Aorta (tissue), 5 donors: ENCODE measurements at places on chromosomes 5 and 9.

- H3K36me3 ChIP-seq: no peaks in the 10 kb centered on the region
- peak; percentile 74 for DNase-seq
- no peaks in the 10 kb centered on the region for H3K4me1 ChIP-seq
- no peak overlapping the region for H3K4me3 ChIP-seq
Observed at GRCh38 chr5:177312649-177313181, 1.0 kb upstream of the MXD3 start.

GRCh38 chr9:6237267-6237666 is 21.7 kb downstream of the IL33 start:
- no peak overlapping the region for H3K4me3 ChIP-seq
- peaks cover 1% of the 10 kb centered on the region for H3K27me3 ChIP-seq
- peaks cover 2% of the 10 kb centered on the region for H3K4me1 ChIP-seq
- H3K36me3 ChIP-seq: no peaks in the 10 kb centered on the region
- H3K27ac ChIP-seq: no peak overlapping the region

GRCh38 chr5:113268232-113268631 is 166.6 kb downstream of the TSSK1B start:
- H3K36me3 ChIP-seq: no peaks in the 10 kb centered on the region
- H3K4me3 ChIP-seq: no peak overlapping the region
- DNase-seq: no peak
- H3K4me1 ChIP-seq: no peaks in the 10 kb centered on the region
- H3K27me3 ChIP-seq: no peaks in the 10 kb centered on the region

DNA sequence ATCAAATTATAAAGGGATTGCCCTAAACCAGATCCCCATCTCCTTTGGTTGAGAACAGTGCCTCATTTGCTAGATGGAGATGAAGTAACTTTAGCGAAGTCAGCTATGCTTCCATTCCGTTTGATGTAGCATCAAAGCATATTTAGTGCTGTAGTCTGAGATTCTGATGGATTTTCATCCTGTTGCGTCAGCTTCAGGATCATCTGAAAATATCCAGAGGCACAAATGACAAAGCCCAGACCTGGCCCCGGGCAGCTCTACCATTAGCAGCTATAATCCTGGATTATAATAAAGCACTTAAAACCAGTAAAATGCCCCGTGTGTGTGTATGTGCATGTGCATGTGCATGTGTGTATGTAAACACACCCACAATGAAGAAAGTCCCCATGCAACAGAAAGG is 44.7 kb downstream of the ERAP1 start:
- no peaks in the 10 kb centered on the region for H3K4me1 ChIP-seq
- H3K27me3 ChIP-seq: no peaks in the 10 kb centered on the region
- no peak for DNase-seq
- no peak overlapping the region for H3K4me3 ChIP-seq
- peaks cover 15% of the 10 kb centered on the region for H3K36me3 ChIP-seq

DNA sequence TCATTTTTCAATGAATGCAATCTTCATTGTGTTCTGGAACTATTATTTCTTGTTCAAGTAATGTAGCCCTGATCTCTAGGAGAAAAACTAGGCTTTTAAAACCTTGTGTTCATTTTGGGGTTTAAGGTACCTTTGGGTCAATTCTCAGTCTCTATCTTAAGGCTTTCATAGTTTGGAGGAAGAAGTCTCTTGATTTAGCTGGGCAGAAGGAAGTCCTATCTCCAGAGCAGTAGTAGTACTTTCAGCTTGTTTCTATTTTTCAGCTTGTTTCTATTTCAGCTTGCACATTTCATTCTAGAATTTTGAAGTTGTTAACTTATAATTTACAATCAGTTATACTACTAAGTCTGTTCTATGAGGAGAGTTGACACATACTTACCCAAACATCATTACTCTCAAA is 15.2 kb downstream of the CSNK1G3 start:
- DNase-seq: no peak
- no peak overlapping the region for H3K4me3 ChIP-seq
- H3K36me3 ChIP-seq: no peaks in the 10 kb centered on the region
- H3K4me1 ChIP-seq: no peaks in the 10 kb centered on the region

DNA sequence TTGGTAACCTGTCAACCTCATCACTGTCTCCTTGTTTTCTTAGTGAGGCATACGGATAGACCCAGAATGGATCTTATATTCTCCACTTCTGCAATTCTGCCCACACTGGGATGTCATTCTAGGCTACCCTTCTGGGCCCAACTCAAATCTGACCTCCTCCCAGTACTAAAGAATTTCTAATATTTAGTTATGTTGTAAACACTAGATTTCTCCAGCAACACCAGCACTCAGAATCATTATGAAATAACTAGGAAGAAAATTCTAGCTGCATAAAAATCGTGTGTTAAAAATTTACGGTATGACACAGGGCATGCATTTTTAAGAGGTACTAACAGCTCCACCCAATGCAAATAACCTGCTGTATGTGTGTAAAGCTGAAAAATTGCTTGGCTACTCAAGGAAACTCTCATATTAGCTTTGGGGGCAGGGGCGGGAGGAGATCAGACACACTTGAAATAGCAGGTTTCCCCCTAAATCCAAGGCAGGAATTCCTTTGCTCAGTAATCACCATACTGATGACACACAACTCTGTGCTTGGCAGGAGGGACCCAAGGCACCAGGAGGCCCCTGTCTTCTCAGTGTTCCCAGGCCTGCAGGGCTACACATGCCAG is 27.3 kb downstream of the MACROH2A1 start:
- H3K27ac ChIP-seq: no peak overlapping the region
- H3K4me1 ChIP-seq: peaks cover 3% of the 10 kb centered on the region
- no peaks in the 10 kb centered on the region for H3K27me3 ChIP-seq

DNA sequence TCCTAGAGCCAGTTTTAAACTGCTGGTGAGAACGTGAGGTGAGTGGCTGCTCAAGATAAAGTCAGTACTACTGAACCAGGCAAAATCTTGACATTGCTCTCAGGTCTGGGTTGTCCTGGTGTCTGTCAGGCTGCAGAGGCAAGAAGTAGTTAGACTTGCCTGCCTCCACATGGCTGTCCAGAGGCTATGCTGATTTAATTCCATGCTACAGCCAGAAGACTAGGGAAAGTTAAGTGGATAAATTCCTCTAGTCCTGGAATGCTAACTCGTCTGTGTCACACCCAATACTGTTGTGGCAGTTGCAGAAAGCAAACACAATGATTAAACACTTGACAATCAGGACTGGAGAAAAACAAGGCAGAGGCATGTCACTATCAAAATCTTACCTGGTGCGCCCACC is 118.9 kb downstream of the ACER2 start:
- H3K4me1 ChIP-seq: no peaks in the 10 kb centered on the region
- H3K27ac ChIP-seq: no peak overlapping the region
- no peak overlapping the region for H3K4me3 ChIP-seq

- peak overlapping the region; percentile 95 for H3K27ac ChIP-seq
- H3K36me3 ChIP-seq: no peaks in the 10 kb centered on the region
- no peak for DNase-seq
- no peaks in the 10 kb centered on the region for H3K27me3 ChIP-seq
- peaks cover 6% of the 10 kb centered on the region for H3K4me1 ChIP-seq
Observed at GRCh38 chr5:156411185-156411613, 84.2 kb downstream of the SGCD start.

GRCh38 chr9:108621991-108622855 is 233.6 kb downstream of the ACTL7B start:
- H3K36me3 ChIP-seq: no peaks in the 10 kb centered on the region
- no peaks in the 10 kb centered on the region for H3K4me1 ChIP-seq
- no peaks in the 10 kb centered on the region for H3K27me3 ChIP-seq
- no peak overlapping the region for H3K27ac ChIP-seq
- no peak overlapping the region for H3K4me3 ChIP-seq

GRCh38 chr9:37243588-37244345 is 123.4 kb downstream of the ZCCHC7 start:
- H3K36me3 ChIP-seq: no peaks in the 10 kb centered on the region
- DNase-seq: no peak
- H3K27ac ChIP-seq: no peak overlapping the region

GRCh38 chr5:90488791-90489190 is 14.1 kb downstream of the POLR3G start:
- DNase-seq: no peak
- no peaks in the 10 kb centered on the region for H3K36me3 ChIP-seq
- H3K27ac ChIP-seq: no peak overlapping the region
- no peaks in the 10 kb centered on the region for H3K4me1 ChIP-seq
- no peaks in the 10 kb centered on the region for H3K27me3 ChIP-seq
- no peak overlapping the region for H3K4me3 ChIP-seq

DNA sequence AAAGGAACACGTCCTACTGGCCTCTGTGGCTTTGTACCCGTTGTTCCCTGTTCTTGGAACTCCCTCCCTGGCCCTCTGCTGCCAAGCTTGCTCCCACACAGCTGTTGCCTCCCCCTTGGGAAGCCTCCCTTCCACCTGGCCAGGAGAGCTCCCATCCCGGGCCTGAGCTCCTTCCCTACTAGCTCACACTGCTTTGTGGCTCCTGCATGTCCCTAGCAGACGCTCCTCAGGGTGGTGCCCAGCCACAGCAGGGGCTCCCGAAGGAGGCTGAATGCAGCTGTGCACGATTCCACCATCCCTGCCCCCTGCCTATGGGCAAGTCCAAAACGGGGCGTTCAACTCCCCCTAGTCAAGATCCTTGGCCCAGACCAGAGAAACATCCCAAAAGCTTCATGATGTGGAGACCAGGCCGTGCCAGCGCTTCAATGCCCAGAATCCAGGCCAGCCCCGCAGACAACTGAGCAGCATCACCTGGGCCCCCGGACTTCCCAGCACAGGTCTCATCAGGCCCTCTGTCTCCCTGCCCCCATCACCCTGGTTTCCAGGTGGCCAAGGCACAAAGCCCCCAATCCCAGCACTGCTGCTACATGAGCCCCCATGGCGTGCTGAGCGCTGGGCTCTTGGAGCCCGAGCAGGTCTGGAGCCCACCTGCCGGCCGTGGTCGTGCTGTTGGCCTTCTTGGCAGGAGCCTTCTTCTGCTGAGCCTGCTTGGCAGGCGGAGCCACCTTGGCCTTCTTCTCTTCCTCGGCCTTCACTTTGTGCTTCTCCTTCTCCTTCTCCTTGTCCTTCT is 14.3 kb downstream of the BRD3OS start:
- H3K36me3 ChIP-seq: peaks cover 2% of the 10 kb centered on the region
- H3K4me1 ChIP-seq: no peaks in the 10 kb centered on the region
- no peak overlapping the region for H3K27ac ChIP-seq
- no peaks in the 10 kb centered on the region for H3K27me3 ChIP-seq

DNA sequence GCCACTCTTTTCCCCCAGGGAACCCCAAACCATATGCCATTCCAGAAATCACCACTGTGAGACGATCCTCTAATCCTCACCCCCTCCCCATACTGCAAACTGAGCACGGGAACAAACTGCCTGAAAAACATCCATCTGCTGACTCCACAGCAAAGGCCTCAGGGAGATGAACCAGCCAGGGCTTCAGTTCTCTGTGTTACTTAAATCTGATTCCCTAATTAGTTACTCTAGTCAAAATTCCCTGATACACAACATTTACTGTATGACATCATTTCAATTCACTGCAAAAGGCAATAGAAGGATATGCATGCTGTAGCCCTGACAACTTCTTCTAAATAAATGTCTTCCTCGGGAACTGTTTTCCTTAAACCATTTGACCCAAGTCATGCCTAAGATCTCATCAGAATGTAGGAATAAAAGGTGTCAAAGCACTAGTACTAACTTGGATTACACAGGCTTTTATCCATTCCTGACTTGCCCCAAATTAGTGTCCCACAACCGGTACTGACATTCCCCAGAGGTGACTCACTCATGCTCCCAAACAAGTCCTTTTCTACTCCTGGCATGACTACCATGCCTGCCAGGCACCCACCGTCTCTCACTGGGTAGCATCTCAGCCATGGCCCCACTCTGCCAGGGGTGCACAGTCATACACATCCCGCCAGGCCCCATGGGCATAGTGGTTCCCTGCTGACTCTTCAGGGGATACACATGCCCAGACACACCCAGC is 35.0 kb downstream of the MTX3 start:
- no peak overlapping the region for H3K4me3 ChIP-seq
- no peaks in the 10 kb centered on the region for H3K27me3 ChIP-seq
- no peaks in the 10 kb centered on the region for H3K4me1 ChIP-seq
- H3K36me3 ChIP-seq: no peaks in the 10 kb centered on the region

GRCh38 chr5:83517072-83517687 is 45.6 kb downstream of the VCAN start:
- peaks cover 7% of the 10 kb centered on the region for H3K36me3 ChIP-seq
- no peaks in the 10 kb centered on the region for H3K4me1 ChIP-seq
- DNase-seq: no peak
- no peak overlapping the region for H3K27ac ChIP-seq
- H3K4me3 ChIP-seq: no peak overlapping the region
- no peaks in the 10 kb centered on the region for H3K27me3 ChIP-seq

- H3K4me1 ChIP-seq: no peaks in the 10 kb centered on the region
- no peak overlapping the region for H3K27ac ChIP-seq
- no peak for DNase-seq
Observed at GRCh38 chr5:124604419-124604818, 142.0 kb downstream of the ZNF608 start.

- H3K4me3 ChIP-seq: no peak overlapping the region
- H3K27ac ChIP-seq: no peak overlapping the region
- DNase-seq: peak; percentile 44
- H3K4me1 ChIP-seq: no peaks in the 10 kb centered on the region
Observed at GRCh38 chr9:30349526-30350513, 2034.6 kb upstream of the ACO1 start.

GRCh38 chr5:138138949-138139780 is at the start of gene NME5:
Gene NME5, minus strand, starts transcription at chr5:138139428. Its CDS starts 648 bp downstream, at chr5:138138780.
- H3K4me3 ChIP-seq: no peak within 1 kb of the TSS
- H3K36me3 ChIP-seq: no peaks in the 10 kb centered on the region
- no peaks in the 10 kb centered on the region for H3K4me1 ChIP-seq
- no peak within 1 kb of the TSS for H3K27ac ChIP-seq
